ENCODE measurements at places on chromosomes 13 and 19.

DNA sequence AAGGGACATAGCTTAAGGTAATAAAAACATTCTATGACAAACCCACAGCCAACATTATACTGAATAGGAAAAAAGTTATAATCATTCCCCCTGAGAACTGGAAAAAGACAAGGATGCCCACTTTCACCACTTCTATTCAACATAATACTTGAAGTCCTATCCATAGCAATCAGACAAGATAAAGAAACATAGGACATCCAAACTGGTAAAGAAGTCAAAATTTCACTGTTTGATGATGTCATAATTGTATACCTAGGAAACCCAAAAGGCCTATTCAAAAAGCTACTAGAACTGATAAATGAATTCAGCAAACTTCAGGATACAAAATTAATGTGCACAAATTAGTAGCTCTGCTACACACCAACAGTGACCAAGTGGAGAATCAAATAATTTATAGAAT lies 1590.0 kb upstream of the PCDH20 start:
- no peak for DNase-seq

GRCh38 chr13:39675904-39676303 lies 20.4 kb downstream of the COG6 start:
- DNase-seq: no peak

DNA sequence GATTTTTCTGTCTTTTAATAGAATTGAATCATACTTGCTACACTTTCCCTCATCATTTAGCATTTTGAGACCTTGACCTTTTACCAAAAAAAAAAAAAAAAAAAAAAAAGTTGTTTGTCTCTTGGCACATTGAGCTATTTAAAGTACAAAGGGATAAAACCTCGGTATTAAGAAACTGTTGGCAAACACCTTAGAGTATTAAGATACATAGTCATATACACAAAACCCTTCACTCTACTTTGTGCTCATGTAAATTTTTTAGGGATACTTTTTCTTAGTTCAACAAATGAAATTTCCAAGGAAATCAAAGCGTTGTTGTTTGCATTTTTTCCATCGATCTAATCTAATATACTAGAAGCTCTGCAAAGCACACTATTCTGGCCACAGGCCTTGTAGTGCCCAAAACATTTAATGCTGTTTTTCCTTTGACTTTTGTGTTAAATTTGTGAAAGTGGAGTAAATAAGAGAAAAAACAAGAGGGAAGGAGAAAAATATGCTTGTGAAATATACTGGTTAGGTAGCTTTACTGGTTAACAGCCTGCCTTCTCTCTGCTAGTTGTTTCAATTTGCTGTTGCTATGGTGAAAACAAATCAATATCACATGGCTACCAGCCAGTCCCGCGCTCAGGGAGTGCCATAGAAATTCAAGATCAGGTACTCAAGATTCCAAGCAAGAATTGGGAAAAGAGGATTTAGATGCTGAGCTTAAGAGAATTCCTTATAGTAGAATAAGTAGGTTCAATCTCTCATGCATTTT lies 2.6 kb downstream of the MBNL2 start:
- no peak for DNase-seq

DNA sequence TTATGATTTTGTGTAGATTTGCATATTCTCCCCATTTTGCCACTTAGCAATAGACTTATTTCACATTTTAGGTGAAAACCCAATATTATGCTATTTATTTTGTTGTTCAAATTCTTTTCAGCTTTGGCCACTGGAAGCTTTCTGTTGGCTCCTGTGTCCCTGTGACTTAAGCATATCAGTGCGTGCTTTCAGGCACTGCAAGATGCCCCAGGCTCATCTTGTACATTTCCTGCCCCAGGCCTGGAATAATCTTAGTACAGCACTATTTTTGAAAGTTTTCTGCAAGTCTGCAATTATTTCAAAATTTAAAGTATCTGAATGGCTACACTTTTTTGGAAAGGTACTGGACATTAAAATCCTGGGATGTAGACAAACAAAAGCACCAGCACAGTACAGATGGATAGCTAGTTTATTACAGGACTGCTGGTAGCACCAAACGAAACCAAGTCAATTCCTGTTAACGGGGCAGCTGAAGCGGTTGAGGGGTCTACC lies 3.5 kb upstream of the CCNP start:
- no peak for DNase-seq

- DNase-seq: no peak
Measured at GRCh38 chr13:46964789-46965527, 68.1 kb upstream of the HTR2A start.

DNA sequence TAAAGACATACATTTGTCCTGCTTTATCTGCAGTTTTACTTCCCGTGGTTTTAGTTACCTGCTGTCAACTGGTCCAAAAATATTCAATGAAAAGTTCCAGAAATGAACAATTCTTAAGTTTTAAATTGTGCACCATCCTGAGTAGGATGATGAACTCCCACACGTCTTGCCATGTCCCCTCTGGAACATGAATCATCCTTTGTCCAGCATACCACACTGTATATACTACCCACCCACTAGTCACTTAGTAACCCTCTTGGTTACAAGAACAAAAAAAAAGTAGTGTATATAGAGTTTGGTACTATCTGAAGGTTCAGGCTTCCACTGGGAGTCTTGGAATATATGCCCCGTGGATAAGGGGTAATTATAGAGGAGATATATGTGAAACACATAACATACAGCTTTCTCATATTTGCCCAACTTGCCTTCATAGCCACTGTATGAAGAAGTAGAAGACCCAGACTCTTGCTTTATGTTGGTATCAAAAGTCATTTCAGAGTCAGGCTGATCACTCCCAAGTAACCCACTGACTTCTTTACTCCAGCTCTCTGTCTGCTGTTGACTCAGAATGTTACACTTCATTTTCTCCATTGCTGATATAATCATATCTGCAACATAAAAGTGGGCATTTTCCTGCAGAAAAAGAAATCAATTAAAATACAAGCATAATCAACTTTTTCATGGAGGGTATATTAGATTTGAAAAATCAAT lies 19.3 kb downstream of the RUBCNL start:
- DNase-seq: no peak

Data from stimulated activated CD4-positive, alpha-beta T cell treated with anti-CD3 and anti-CD28 coated beads, Interleukin-12 subunit alpha, Interleukin-12 subunit beta, amount 100 ng/mL, for 48 hours (primary cell).